ENCODE measurements at places on chromosomes 13 and 19.

GRCh38 chr13:93502987-93503615 is 276.5 kb downstream of the GPC6 start:
- no peak for DNase-seq

GRCh38 chr19:49247676-49248075 is 77.3 kb downstream of the SLC6A16 start:
- DNase-seq = no peak

- DNase-seq = no peak
These were observed 13.3 kb downstream of the FAM216B start for GRCh38 chr13:42794577-42795275.

GRCh38 chr19:6086068-6086788 is 24.1 kb downstream of the RFX2 start:
- DNase-seq = no peak

All from activated T-cell treated with anti-CD3 and anti-CD28 coated beads for 4 hours (primary cell).